Activated CD8-positive, alpha-beta memory T cell treated with anti-CD3 and anti-CD28 coated beads, Interleukin-2, amount 50 U/mL, for 4 hours (primary cell): ENCODE measurements at places on chromosomes 2 and 18.

DNA sequence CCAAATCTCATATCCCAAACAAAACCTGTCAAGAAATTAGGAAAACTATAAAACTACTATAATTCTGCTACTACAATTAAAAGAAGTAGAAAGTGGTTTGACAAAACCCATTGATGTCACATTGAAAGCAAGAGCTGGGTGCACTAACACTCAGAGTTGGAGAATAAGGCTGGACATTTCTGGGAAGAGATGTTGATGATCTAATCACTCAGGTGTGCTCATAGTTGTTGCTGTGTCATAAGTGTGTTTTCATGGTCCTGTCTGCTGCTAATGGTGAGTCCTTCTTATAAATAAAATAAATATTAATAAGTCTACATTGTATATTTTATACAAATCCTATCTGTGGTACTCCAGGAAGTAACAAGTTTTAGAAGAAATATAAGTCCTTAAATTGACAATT, 168.2 kb upstream of the LRP1B start:
- DNase-seq: no peak

DNA sequence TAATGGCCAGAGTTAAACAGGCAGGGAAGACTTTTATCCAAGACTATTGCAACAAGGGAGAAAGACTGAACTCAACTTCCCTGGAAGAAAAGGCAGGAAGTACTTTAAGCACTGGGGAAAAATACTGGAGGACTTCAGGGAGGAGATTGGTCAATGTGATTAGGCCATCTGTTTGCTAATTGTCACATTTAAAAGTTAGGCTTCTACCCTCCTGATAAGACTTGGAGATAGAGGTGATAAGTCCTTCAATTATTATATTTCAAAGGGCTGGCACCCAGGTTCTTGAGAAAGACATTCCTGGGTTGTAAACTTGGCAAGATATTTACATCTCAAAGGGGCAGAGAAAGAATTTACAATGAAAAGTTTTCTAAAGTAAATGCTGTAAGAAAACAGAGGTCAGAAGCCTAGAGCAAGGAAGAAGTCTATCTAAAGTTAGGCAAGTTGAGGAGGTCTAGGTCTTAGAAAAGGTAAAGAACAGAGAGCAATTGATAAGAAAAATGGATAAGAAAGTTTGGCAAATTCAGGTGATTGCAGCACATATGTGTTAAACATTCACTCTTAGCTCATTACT, 48.4 kb downstream of the DTNA start:
- DNase-seq: no peak

DNA sequence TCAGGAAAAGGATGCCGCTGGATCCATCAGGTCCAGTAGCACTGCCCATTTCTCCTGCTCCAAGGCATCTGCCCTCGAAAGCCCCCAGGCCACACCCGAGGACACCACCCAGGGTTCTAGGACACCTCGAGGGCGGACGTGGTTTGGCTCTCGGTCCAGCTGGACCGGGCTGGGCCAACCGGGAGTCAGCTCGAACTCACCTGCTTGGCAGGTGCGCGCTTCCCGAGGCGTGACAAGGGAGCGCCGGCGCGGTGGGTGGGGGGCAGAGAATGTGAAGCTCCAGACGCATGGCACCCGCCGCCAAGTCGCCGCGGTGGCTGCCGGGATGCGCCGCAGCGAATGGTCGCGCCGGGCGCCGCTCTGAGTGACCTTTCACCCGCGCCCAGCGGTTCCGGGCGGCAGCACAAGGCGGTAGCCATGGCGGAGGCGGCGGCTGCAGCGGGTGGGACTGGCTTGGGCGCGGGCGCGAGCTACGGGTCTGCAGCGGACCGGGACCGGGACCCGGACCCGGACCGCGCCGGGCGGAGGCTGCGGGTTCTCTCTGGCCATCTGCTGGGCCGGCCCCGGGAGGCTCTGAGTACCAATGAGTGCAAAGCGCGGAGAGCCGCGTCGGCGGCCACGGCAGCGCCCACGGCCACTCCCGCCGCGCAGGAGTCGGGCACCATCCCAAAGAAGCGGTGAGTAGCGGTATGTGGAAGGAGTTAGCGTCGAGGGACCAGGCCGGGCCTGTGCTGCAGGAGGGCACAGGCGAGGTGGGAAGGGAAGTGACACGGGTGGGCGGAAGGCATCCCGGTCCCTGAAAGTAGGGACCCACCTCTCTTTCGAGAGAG, at the start of gene AGPS:
TSS of gene AGPS (plus strand) at position 401 of the 830 bp plus-strand sequence. CDS start at position 418, 17 bp downstream.
- peak; percentile 78 for DNase-seq

DNA sequence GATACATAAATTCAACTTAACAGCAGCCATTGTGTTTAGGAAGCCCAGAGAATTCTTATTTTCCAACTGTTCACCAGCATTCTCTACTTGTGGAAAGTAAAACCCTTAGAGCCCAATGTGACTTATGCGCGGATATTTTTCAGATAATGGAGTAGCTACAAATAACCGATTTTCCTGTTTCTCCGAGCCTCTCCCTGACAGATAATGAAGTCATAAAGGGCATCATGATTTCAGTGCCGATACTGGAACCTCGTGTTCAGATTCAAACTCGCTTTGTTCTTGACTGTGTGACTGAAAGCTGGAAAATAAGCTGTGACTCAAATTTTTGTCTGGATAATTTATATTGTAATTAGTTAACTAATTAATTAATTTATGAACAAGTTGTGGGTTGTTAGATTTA, 228.2 kb downstream of the VAPA start:
- DNase-seq: no peak

DNA sequence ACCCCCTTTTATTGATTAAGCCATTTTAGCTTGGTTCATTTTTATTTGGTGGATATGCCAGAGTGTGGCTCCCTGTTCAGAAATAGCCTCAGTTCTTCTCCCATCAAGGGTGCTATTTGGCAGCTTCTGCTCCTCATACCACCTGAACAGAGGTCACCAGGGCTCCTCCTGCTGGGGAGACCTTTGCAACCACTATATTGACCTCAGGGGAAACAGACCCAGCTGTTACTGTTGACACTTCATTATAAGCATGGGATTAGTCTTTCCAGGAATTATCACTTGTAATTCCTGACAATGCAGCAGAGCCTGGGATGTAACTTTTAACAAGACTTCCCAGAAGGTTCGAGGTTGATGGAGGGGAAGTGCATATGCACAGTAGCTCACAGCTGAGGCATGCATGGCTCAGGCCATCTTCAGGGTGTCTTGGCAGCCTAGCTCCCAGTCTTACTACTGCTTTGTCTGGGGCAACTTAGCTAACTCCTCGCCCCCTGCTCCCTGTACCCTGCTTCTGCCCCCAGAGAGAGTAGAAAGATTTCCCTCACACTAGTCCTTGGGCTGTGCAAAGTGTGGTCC, 239.4 kb upstream of the SPRED2 start:
- DNase-seq: no peak

GRCh38 chr2:46179037-46179621, 118.1 kb upstream of the EPAS1 start:
- DNase-seq: peak; percentile 38

DNA sequence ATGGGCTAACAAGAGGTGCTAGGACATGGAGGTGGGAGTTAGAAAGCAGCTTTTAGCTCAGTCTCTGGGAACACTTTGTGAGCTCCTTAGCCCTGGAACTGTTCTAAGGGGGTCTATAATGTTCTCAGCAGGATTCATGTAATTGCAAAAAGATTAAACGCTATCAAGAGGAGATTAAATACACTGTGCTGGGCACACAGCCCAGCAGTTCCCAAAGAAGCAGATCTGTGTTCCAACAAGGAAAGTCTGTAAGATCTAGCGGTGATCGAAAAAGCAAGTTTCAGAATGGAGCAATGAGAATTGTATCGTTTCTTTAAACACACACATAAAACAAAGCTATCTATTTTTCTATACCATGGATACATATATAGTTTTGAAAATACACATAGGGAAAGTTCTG, 2.4 kb upstream of the ARID5A start:
- DNase-seq: no peak

DNA sequence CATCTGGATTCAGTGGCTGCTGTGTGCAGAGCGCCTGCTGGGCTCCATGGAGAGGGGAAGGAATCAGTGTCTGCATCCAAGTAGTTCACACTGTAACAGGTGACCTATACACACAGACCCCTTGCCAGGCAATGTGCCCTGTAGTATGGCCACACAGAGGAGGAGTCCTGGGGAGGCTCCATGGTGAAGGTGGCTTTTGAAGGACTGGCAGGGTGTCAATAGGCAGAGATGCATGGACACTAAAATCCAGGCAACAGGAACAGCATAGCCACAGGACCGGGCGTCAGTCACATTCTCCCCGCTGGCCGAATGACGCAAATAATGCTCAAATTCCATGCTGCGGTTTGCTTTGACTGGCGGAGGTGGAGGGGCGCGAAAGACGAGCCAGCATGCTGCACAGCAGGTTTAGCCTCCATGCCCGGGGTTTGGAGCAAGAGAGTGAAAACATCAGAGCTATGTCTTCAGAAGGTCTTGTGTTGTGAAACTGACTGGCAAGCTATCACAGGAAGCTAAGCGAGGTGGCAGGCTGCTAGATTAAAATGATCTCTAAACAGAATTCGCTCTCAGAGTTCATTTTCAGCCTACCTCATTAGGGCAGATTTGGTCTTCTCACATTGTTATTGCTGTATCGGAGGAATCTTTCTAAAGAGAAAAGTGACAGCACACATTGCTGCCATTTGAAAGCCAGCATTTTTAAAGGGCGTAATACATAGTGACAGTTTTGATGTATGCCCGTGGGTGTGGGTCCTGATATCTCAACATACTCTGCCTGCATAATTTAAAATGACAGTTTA, 1.2 kb upstream of the CHMP1B start:
- peak; percentile 46 for DNase-seq

- DNase-seq: no peak
These were observed 168.7 kb downstream of the ANKRD44 start for GRCh38 chr2:197141702-197142473.
